Thoracic aorta (tissue), 2 donors: ENCODE measurements at places on chromosomes 3 and 15. TPM values are rescaled to one million over a fixed set of nuclear protein-coding genes. Genes with fewer than 3 reads are reported as not detected.
A peak's percentile ranks its signal among the peaks of the same experiment; 100 is the strongest.

DNA sequence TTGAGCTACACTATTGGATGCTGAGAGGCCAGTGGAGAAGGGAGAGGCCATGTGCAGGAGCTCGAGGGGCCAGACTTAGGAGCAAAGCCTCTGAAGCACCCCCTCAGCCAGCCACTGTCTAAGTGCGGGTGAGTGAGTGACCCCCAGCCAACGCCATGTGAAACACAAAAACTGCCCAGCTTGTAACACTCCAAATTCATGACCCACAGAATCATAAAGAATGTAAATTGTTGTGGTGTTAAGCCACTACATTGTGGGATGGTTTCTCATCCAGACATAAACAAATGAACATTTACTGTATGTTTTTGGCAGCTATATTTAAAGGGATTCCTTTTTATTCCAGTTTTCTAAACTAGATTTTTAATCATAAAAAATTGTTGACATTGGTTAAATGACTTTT is 27.2 kb upstream of the TMEM158 start:
- H3K27ac ChIP-seq = no peak overlapping the region
- DNase-seq = no peak
- H3K27me3 ChIP-seq = no peaks in the 10 kb centered on the region
- no peaks in the 10 kb centered on the region for H3K4me1 ChIP-seq
- H3K4me3 ChIP-seq = no peak overlapping the region
- no peaks in the 10 kb centered on the region for H3K36me3 ChIP-seq

GRCh38 chr3:8385848-8386620 is 115.6 kb upstream of the LMCD1 start:
- H3K4me1 ChIP-seq = no peaks in the 10 kb centered on the region
- H3K27me3 ChIP-seq = no peaks in the 10 kb centered on the region
- no peak overlapping the region for H3K27ac ChIP-seq
- H3K36me3 ChIP-seq = no peaks in the 10 kb centered on the region

DNA sequence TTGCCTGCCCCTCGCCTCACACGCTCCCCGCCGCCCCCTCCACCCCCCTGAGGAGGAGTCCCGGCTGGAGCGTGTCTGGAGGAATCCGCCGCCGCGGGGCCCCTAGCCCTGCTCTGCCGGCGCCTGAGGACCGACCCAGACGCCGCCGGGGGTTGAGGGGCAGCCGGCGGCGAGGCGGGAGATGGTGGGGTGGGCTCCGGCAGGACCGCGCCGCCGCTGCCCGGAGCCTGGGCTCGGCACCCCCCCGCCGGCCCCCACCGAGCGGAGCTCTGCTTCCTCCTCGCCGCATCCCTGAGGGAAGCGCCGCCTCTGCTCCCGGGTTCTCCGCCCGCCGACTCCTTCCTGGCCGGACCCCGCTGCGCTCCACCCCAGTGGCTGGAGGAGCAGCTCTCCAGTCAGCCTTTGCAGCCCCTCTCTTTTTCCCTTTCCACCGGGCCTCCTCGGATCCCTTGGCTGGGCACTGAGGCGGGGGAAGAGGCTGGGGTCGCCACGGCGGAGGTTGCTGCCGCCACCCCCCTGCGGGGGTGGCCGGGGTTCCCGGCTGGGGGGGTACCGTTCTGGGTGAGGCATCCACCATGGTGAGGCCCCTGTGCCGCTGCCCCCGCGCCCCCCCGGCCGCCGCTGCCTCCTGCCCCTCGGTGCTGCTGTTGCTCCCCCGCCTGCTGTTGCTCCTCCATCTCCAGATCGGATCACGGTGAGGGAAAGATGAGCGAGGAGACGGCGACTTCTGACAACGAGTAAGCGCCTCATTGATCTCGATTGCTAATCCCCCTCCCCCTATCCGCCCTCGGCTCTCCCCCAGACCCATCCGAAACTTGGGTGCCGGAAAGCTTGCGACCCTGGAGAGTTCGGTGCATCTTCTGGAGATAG is at the start of gene SPRED1:
Gene SPRED1, plus strand, starts transcription at position 356 of the 870 bp plus-strand sequence. Its CDS starts 350 bp downstream, at position 706.
- H3K36me3 ChIP-seq = no peaks in the 10 kb centered on the region
- DNase-seq = no peak
- peak within 1 kb of the TSS; percentile 99 for H3K27ac ChIP-seq

GRCh38 chr3:106728315-106729098 is 648.7 kb upstream of the CCDC54 start:
- peaks cover 4% of the 10 kb centered on the region for H3K4me1 ChIP-seq
- peak; percentile 21 for DNase-seq
- peak overlapping the region; percentile 75 for H3K27ac ChIP-seq
- H3K4me3 ChIP-seq = peak overlapping the region; percentile 57
- H3K36me3 ChIP-seq = no peaks in the 10 kb centered on the region

DNA sequence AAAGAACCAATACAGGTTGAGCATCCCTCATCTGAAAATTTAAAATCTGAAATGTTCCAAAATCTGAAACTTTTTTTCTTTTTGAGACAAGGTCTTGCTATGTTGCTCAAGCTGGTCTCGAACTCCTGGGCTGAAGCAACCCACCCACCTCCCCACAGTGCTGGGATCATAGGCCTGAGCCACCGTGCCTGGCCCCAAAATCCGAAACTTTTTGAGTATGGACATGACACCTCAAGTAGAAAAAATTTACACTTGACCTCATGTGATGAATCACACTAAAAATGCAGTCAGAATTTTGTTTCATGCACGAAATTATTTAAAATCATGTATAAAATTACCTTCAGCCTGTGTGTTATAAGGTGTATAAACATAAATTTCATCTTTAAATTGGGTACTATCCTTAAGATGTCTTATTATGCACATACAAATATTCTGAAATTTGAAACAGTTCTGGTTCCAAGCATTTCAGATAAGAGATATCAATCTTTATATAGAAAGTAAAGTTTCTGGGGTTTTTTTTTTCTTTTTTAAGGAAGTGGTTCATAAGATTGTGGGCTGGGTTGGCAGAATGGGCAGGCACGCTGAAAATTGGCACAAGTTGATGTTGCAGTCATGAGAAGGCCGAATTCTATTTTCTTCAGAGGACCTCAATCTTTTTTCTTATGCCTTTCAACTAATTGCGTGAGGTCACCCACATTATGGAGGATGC is 72.5 kb downstream of the SPRED1 start:
- H3K27me3 ChIP-seq = no peaks in the 10 kb centered on the region
- no peak for DNase-seq
- H3K4me1 ChIP-seq = peaks cover 22% of the 10 kb centered on the region
- H3K27ac ChIP-seq = no peak overlapping the region
- H3K36me3 ChIP-seq = no peaks in the 10 kb centered on the region
- no peak overlapping the region for H3K4me3 ChIP-seq

Gene PROS1
- 180 TPM for total RNA-seq

Gene RHOV
- not detected for total RNA-seq

Gene HYAL1
- total RNA-seq = 6.1 TPM
